ENCODE measurements at places on chromosomes 16 and 17.

DNA sequence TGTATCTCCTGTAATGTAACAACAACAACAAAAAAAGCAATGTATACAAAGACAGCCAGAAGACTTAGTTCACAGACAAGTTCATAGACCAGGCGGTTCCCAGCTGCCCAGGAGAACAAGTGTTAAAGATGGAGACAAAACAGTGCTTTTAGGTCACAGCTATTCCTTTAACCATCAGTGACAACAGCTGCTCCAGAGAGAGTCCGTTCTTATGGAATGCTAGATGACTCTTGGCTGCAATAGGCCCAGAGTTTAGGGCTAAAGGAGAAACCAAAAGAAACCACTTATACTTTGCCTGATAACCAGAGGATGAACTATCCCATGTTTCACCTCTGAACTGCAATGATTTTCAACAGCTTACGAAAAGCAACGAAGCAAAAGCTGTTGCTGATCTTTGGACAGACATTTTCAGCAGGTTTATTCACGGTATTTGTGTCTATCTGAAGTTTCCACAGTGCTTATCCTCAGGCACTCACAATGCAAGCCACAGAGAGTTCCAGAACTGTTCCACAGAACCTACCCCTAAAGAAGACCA is 6.0 kb downstream of the ZCCHC14 start:
- no peak for DNase-seq

GRCh38 chr16:8720080-8720966 is 45.9 kb downstream of the ABAT start:
- no peak for DNase-seq

GRCh38 chr17:62859146-62859545 is 51.0 kb upstream of the MARCHF10 start:
- no peak for DNase-seq

DNA sequence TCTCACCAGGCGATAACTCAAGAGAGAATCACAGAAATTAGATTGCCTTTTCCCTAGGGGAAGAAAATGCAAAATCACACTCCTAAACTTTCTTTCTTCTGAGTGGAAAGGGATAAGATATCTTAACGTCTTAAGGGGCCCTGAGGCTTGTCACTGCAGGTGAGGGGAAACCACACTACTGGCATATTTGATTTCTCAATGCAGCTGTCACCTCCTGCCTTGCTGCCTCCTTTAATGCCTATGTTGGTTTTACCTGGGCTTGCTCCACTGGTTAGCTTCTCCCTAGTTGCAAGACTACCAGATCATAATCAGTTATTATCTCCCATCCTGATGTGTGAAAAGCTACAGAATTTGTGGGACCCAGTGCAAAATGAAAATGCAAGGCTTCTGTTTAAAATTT is 4.5 kb upstream of the HERPUD1 start:
- no peak for DNase-seq

GRCh38 chr16:50025537-50025931 is 509 bp downstream of the CNEP1R1 start:
- DNase-seq: peak; percentile 14

- no peak for DNase-seq
Measured at GRCh38 chr17:49739641-49740271, 24.2 kb downstream of the FAM117A start.

- no peak for DNase-seq
Measured at GRCh38 chr16:55643161-55643970, 12.4 kb upstream of the SLC6A2 start.

GRCh38 chr16:19810817-19811731 is 73.6 kb downstream of the GPRC5B start:
- DNase-seq: peak; percentile 25

DNA sequence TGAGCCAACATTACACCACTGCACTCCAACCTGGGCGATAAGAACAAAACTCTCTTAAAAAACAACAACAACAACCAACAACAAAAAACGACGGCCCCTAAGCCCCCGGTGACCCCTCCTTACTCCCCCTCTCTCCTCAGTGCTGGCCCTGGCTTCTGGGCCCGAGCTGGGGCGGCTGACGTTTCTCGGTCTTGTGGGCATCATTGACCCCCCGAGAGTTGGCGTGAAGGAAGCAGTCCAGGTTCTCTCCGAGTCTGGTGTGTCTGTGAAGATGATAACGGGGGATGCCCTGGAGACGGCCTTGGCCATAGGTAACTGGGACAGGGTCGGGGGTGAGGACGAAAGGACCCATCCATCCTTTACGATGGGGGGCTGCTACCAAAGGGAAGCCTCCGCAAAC is 52.7 kb downstream of the MEAK7 start:
- no peak for DNase-seq

DNA sequence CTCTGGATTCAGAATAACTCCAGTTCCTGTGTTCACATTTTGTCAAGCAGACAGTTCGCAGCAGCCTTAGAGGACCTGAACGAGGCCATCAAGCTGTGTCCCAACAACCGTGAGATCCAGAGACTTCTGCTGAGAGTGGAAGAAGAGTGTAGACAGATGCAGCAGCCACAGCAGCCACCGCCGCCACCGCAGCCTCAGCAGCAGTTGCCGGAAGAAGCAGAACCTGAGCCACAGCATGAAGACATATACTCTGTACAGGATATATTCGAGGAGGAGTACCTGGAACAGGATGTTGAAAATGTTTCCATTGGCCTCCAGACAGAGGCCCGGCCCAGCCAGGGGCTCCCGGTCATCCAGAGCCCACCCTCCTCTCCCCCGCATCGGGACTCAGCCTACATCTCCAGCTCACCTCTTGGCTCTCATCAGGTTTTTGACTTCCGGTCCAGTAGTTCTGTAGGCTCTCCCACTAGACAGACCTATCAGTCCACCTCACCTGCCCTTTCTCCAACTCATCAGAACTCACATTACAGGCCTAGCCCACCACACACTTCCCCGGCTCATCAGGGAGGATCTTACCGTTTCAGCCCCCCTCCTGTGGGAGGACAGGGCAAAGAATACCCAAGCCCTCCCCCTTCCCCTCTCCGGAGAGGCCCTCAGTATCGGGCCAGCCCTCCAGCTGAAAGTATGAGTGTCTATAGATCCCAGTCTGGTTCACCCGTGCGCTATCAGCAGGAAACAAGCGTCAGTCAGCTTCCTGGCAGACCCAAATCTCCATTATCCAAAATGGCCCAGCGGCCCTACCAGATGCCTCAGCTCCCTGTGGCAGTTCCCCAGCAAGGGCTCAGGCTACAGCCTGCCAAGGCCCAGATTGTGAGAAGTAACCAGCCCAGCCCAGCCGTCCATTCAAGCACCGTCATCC is 25.9 kb downstream of the CYB561 start:
- no peak for DNase-seq

GRCh38 chr17:8844229-8845218 is 22.9 kb downstream of the PIK3R6 start:
- no peak for DNase-seq

- no peak for DNase-seq
Measured at GRCh38 chr16:978403-978802, 3.2 kb upstream of the SOX8 start.

DNA sequence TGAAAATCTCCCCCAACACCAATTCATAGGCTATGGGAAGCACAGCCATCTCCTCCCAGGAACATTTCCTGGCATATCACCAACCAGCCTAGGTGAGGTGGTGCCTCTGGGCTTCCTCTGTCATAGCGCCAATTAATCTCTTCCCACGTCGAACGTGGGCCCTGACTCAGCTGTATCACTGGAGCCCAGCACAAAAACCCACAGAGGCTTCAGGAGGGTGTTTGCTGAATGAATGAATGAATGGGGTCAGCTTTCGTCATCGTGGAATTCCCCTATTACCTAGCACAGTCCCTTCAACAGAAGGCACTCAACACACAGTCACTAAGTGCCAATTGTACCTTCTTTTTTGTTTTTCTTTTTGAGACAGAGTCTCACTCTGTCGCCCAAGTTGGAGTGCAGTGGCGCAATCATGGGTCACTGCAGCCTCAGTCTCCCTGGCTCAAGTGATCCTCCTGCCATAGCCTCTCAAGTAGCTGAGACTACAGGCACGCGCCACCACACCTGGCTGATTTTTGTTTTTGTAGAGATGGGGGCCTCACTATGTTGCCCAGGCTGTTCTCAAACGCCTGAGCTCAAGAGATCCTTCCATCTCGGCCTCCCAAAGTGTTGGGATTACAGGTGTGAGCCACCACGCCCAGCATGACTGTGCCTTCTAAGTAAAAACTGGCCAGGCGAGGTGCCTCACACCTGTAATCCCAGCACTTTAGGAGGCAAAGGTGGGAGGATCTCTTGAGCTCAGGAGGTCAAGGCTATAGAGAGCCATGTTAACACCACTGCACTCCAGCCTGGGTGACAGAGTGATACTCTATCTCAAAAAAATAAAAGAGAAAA is 4.1 kb downstream of the ZNF688 start:
- DNase-seq: no peak

DNA sequence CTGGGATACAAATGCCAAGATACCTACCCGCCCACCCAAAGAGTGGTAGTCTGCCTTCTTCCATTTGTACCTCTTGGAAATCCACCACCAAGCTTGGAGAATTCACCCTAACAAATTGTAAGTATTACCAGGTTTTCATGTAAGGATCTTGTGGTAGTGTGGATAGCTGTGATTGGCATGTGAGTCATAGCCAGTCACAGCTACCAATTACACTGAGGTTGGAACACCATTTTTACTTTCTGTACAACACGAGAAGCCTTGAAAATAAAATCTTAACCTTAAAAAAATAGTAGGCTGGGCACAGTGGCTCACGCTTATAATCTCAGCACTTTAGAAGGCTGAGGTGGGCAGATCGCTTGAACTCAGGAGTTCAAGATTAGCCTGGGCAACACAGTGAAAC is 18.5 kb upstream of the SLC35G3 start:
- no peak for DNase-seq

Measured in urothelium cell line (cell line).